HCT116 (cell line): ENCODE measurements at places on chromosomes 11 and 22. TPM values are rescaled to one million over a fixed set of nuclear protein-coding genes. Genes with fewer than 3 reads are reported as not detected.

DNA sequence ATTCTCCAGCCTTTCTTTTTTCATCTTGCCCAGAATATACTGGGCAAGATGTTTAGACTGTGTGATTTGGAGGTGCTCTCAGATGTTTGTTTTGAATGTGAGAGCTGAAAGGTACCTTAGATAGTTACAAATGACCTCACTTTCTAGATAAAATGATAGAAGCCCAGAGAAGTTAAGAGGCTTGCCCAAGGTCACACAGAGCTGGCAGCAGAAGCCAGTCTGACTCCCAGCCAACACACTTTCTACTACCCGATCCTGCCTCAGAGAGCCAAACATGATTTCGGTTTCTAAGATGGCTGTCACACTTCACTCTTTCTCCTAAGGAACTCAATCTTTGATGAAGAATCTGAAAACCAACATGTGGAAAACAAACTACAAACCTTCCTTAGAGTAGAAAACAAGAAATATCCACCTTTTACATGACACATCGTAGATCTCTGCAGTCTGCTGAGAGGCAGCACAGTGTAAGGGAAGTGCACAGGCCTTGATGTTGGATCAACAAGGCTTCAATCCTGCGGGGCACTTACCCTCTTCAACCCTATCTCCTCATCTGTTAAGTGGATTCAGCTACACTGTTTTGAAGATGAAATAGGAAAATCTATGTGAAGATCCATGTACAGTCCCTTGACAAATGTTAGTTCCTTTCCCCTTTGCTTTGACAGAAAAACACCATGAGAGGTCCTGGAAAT lies 58.6 kb downstream of the SYTL2 start:
- no peak overlapping the region for H3K4me3 ChIP-seq
- no peaks in the 10 kb centered on the region for H3K36me3 ChIP-seq
- no peak for DNase-seq

- no peak for DNase-seq
- H3K27ac ChIP-seq = no peak within 1 kb of the TSS
- no peaks in the 10 kb centered on the region for H3K36me3 ChIP-seq
These were observed at the start of gene MRGPRX3 for GRCh38 chr11:18132341-18132740. Gene MRGPRX3 (plus strand): TSS chr11:18132571. CDS start chr11:18137203, 4,632 bp downstream.

DNA sequence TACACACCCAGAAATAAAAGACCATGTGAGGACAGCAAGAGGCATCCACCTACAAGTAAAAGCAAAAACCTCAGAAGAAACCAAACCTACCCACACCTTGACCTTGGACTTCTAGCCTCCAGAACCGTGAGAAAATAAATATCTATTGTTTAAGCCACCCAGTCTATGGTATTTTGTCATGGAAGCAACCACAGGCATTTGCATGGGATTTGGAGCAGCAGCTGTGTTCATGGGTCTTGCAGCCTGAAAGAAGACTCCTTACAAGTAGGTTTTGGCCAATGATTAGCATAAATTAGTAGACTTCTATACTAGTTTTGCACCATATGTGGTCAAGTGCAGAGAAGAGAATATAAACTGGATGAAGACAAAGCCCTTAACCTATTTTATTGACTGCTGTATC lies 27.9 kb downstream of the FSHB start:
- no peak overlapping the region for H3K27ac ChIP-seq
- peaks cover 27% of the 10 kb centered on the region for H3K27me3 ChIP-seq
- H3K36me3 ChIP-seq = no peaks in the 10 kb centered on the region
- no peaks in the 10 kb centered on the region for H3K4me1 ChIP-seq

DNA sequence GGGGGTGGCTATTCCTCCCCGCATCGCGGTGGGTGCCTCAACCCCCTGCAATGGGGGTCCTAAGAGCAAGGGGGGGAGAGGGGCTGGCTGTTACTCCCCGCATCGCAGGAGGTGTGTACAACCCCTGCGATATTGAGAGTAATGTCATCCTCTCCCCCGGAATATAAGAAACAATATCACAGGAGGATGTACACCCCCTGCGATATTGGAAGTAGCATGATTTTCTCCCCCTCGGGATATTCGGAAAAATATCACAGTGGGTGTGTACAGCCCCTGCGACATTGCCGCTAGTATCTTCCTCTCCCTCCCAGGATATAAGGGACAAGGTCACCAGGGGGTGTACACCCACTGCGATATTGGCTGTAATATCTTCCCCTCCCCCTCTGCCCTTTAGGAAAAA lies 22.5 kb upstream of the APOL5 start:
- no peak overlapping the region for H3K4me3 ChIP-seq
- H3K4me1 ChIP-seq = no peaks in the 10 kb centered on the region
- H3K36me3 ChIP-seq = no peaks in the 10 kb centered on the region
- DNase-seq = no peak
- no peaks in the 10 kb centered on the region for H3K27me3 ChIP-seq

DNA sequence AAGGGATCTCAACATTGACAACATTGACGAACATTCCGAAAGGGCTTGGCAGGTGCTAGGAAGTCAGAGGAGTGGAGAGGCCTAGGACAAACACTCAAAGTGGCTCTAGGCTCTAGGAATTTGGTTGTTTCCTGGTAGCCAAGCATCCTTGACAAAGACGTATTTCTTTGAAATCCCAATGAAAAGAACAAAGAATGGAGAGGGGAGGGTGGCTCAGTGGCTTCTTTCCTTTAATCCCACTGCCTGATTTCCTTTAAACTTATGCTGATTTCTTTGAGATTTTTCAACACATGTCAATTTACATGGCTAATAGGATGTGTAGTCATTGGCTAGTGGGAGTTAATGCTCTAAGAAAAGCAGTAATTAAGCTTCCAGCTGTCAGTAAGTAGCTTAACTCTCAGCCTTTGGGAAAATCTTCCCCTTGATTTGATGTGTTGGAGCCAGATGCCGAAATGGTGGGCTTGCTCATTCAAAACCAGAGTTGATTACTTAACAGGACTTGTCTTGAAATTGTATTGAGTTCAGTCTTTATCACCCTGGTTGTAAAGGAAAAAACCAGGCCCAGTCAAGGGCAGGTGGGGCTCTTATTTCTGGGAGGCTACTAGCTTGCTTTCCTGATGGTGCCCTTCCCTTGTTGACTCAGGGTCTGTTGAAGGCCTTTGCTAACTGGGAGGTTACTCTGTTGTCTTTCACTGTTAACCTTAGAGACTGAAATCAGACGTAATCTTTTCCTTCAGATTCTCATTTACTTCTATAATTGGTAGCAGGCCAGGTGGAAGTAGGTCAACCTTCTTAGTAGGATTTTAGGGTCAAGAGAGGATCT lies 44.6 kb upstream of the SORL1-AS1 start:
- DNase-seq = no peak
- H3K36me3 ChIP-seq = no peaks in the 10 kb centered on the region
- no peaks in the 10 kb centered on the region for H3K27me3 ChIP-seq
- H3K4me1 ChIP-seq = no peaks in the 10 kb centered on the region

DNA sequence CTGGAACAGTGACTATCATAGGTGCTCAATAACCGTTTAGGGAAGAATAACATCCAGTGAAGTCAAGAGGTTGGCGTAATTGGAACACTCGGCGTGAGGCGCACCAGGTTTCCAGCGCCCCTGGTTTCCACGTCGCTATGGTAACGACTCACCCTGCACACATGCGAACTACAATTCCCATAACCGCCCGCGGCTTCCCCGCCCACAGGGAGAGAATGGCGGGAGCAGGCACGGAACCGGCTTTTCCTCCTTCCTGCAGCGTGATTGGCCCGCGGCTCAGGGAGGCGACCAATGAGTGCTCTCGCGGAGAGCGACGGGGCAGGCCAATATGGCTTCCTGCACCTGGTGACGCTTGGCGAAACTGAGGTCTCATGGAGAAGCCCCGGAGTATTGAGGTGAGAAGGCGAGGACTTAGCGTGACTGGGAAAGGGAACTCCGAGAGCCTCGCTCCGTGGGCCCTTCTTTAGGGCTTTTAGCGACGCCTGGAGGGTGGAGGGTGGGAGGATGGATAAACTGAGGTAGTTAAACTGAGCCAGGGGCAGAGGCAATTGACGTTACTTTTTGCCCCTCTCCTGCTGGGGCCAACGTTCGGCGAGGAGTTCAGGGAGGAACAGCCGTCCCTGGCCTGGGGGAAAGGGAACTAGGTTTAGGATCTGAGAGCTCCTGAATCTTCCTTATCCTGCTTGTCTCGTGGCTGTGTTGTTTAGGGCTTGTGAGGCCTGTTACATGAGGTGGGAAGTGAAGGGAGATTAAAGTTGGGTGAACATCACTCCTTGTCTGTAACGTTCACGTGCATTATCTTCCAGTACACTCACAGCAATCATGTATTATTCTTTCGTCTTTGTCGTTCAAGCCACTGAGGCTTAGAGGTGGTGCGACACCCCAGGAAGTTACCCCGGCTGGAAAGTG lies at the start of gene L3MBTL2:
TSS of gene L3MBTL2 (plus strand) at position 321 of the 909 bp plus-strand sequence. CDS start at position 372, 51 bp downstream.
- no peaks in the 10 kb centered on the region for H3K27me3 ChIP-seq
- peak; percentile 91 for DNase-seq
- peaks cover 3% of the 10 kb centered on the region; the same call in 1 of the 2 replicates for H3K36me3 ChIP-seq
- peak within 1 kb of the TSS; percentile 84 for H3K4me3 ChIP-seq
- peaks cover 11% of the 10 kb centered on the region; the same call in 1 of the 2 replicates for H3K4me1 ChIP-seq

DNA sequence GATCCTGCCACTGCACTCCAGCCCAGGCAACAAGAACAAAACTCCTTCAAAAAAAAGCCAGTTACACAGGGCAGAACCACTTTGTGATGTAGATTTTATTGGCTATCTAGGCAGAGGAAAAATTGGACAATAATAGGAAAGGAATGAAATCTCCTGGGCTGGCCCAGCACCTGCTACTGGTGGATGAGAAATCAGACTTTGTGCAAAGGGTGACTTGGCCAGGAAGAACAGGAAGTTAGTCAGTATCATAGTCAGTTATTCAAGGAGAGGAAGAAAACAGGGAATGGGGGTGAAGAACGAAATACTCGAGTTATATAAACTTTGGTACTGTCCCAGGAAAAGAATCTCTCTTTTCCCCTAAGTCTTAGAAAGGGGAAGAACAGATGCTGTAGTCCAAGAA lies 11.0 kb upstream of the SPTBN2 start:
- no peaks in the 10 kb centered on the region for H3K27me3 ChIP-seq
- H3K36me3 ChIP-seq = no peaks in the 10 kb centered on the region
- no peak for DNase-seq
- H3K27ac ChIP-seq = no peak overlapping the region

- no peaks in the 10 kb centered on the region for H3K27me3 ChIP-seq
- H3K36me3 ChIP-seq = no peaks in the 10 kb centered on the region
- no peak for DNase-seq
- H3K4me3 ChIP-seq = no peak overlapping the region
- H3K27ac ChIP-seq = no peak overlapping the region
These were observed 166.9 kb downstream of the NAV2 start for GRCh38 chr11:19879307-19880087.

DNA sequence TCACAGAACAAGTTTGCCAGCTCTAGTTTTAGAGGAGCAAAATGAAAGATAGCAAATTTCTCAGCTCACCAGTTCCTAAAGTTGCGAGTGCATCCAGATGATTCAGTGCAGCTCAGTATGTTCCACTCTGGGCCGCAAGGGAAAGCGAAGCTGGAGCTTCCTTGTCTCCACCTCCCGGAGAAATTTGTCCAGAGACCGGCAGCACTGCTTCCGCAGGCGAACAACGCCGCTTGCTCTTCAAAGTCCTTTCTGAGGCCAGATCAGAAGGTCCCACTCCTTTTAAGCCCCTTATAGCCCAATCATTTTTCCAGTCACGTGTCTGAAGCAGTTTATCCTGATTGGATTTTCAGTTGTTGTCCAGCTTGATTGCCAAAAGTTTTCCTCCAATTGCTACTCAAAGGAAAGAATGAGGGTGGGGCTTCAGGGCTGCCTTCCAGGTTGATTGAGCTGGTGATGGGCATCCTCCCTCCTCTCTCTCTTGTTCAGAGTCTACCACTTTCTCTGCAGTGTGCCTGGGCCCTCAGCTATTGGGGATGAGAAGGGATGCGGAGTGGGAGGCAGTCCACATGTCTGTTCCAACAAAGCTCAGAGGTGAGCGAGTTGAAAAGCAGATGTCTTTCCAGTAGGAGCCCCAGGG lies at the start of gene ZNF280A:
TSS of gene ZNF280A (minus strand) at position 251 of the 637 bp plus-strand sequence. CDS start 4,640 bp downstream, outside the sequence.
- no peaks in the 10 kb centered on the region for H3K36me3 ChIP-seq
- no peaks in the 10 kb centered on the region for H3K27me3 ChIP-seq
- DNase-seq = peak; percentile 51
- H3K4me3 ChIP-seq = peak within 1 kb of the TSS; percentile 51
- no peak within 1 kb of the TSS for H3K27ac ChIP-seq

GRCh38 chr11:8018484-8019313 lies 31.6 kb downstream of the EIF3F start:
- no peak overlapping the region for H3K4me3 ChIP-seq
- DNase-seq = no peak
- no peak overlapping the region for H3K27ac ChIP-seq
- peaks cover 3% of the 10 kb centered on the region; the same call in 1 of the 2 replicates for H3K27me3 ChIP-seq
- H3K4me1 ChIP-seq = no peaks in the 10 kb centered on the region
- no peaks in the 10 kb centered on the region for H3K36me3 ChIP-seq

DNA sequence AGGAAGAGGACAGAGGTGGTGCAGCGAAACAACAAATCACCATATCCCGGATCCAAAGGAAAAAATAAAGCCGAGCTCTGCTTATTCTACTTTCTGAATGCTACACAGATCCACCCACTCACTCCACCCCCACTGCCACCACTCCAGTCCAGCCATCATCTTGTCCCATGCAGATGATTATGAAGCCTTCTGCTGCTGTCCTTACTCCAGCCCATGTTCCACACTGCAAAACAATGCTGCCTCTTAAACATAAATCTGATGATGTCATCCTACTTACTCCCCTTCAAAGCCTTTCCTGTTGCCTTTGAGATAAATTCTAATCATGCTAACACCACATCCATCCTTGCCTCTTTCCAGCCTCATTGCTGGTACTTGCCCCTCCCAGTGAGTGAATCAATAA lies 6.5 kb upstream of the DRD2 start:
- DNase-seq = no peak
- no peak overlapping the region for H3K27ac ChIP-seq
- peaks cover 46% of the 10 kb centered on the region for H3K27me3 ChIP-seq
- H3K4me1 ChIP-seq = no peaks in the 10 kb centered on the region
- no peak overlapping the region for H3K4me3 ChIP-seq

DNA sequence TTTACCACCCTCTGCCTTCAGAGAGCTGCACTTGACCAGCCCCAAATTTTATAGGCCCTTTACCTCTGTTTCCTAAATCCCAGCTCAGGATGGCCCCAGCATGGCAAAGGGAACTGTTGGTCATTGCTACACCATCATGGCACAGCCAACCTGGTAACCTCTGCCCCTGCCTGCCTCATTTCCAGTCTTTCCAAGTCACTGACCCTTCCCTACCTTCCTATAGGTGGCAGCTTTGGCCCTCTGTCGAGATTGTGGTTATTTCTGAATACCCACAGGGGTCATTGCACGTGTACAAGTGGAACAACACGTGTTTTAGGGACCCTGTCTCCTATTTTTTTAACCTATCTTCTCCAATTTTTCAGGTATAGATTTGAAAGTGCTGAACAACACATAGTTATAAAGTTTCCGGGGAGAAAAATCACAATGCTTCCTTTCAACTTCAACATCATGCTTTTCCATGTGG lies 2.8 kb downstream of the GALNT18 start:
- no peak for DNase-seq
- no peaks in the 10 kb centered on the region for H3K36me3 ChIP-seq
- H3K27me3 ChIP-seq = no peaks in the 10 kb centered on the region

The DEUP1 gene
- total RNA-seq = not detected
